IMR-90 (cell line): ENCODE measurements at places on chromosomes 4 and X. TPM values are rescaled to one million over a fixed set of nuclear protein-coding genes. Genes with fewer than 3 reads are reported as not detected.

MTM1 gene
- 2.1 and 3.8 TPM in 2 replicates for polyA plus RNA-seq

DNA sequence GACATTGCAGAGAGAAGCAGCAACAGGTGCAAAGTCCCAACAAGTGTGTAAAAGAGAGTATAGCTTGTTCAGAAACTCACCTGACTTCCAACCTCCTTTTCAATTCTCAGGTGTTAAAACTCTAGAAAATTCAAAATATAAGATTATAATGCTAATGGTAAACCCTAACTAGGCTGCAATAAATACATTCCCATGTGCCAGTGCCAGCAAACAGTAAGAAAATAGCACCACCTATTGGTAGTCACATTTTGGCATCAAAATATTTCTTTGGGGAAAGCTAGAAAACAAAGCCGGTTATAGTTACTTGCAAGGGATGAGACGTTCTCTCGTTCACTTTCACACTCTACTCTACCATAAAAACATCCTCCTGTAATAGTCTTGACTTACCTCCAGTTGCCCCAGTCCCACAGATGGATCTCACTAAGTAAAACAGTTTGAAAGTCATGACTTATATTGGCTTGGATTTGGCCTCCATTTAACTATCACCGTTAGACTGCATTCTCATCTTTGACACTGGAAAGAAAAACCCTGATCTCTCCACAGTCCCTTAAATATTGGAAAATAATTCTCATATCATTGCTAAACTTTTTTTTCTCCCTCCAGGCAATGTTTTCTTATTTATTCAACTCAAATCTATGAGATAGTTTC is 9.6 kb downstream of the BMP3 start:
- DNase-seq = peak; percentile 35

DNA sequence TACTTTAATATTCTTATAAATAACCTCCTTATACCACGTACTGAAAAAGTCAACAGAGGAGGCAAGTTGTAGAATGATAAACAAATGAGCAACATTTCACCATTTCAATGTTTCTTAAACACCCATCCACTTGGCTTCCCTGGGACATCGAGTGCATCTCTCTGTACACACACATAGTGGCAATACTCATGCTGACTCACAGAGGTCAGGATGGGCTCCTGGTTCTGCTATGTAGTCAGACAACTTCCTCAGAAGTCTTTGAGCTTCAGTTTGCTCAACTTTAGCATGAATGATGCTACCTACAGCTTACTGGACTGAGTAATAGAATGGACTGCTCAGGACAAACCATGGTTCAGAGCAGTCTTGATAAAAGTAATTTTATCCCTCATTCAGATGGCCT is 56.9 kb downstream of the MAD2L1 start:
- peak; percentile 96 for DNase-seq

- DNase-seq = peak; percentile 16
Measured at GRCh38 chr4:109302361-109303139, at the start of gene COL25A1. Gene COL25A1, minus strand, starts transcription at chr4:109302658.

KIT gene
- 2.9 and 3.3 TPM in 2 replicates for polyA plus RNA-seq

- no peak for DNase-seq
Measured at GRCh38 chrX:17603196-17603595, 134.1 kb upstream of the SCML1 start.

DNA sequence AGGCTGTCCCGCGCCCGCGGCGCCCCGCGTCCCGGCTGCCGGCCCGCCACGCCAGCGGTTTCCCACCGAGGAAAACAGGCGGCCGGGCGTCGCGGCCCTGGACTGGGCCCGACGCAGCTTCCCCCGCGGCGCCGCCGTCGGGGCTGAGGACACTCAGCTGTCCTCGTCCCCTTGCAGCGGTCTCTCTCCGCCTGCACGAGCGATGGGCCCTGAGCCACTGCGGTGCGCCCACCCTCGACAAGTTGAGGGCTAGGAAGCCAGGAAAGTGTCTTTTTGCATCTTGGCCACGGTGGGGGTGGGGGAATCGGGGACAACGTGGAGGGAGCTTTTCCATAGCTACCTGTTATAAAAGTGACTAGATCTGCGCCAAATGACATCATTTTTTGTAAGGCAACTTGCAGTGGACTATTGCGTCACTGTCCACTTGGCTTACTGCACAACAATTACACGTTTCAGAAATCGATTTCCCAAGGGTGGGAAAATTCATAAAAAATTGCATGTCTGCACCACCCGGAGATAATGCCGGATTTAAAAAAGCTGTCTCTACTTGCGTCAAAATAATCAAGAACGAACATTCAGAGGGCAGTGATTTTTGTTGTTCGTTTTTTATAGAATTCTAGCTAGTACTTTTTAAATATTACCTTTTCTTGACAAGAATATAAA is 1.1 kb downstream of the KLHL15 start:
- peak; percentile 81 for DNase-seq
